ENCODE measurements at places on chromosomes 16 and 17.

GRCh38 chr17:1752425-1753262 is 9.2 kb upstream of the SERPINF1 start:
- DNase-seq = no peak

- no peak for DNase-seq
Observed at GRCh38 chr16:79816081-79816497, 215.6 kb upstream of the MAF start.

GRCh38 chr16:84453061-84453752 is 51.3 kb downstream of the MEAK7 start:
- no peak for DNase-seq

- no peak for DNase-seq
Observed at GRCh38 chr16:28193530-28194423, 18.0 kb downstream of the XPO6 start.

- DNase-seq = no peak
Observed at GRCh38 chr17:39104046-39104445, 47.4 kb downstream of the PLXDC1 start.

Data from SHP77 (cell line).